GM12892 (cell line): ENCODE measurements at places on chromosomes 13 and 19.

DNA sequence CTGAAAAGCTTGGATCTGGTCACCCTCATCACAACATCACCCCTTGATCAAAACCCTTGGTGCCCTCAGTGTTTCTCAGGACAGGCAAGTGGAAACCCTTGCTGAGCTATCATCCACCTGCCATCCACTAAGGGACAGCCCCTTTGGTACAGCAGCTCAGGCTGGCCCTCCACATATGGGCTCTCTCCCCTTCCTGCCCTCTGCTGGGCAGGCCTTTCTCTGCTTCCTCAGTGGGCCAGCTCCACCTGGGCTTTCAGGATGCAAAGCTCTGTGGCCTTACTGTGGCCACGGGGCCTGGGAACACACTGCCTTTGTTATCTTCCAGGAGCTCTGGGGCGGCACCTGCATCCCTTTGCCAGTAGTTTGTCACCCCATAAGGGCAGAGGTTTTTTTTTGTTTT, 4.9 kb downstream of the SUGP1 start:
- no peak for DNase-seq

- no peak for DNase-seq
Measured at GRCh38 chr13:76663592-76664335, 222.4 kb downstream of the KCTD12 start.

DNA sequence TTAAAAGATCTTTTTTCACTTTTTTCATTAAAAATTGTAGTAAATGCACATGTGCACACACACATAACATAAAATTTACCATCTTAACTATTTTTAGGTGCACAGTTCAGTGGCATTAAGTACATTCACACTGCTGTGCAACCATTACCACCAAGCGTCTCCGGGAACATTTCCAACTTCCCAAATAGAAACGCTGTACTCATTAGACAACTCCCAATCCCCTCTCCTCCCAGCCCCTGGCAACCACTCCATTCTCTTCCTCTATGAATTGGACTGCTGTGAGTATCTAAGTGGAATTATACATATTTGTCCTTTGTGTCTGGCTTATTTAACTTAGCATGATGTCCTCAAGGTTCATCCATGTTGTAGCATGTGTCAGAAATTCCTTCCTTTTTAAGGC, 11.6 kb downstream of the GJB2 start:
- DNase-seq, result no peak

- DNase-seq, result no peak
Measured at GRCh38 chr13:52067237-52067636, 42.7 kb downstream of the UTP14C start.

GRCh38 chr13:99373436-99373835, 66.2 kb upstream of the GPR183 start:
- no peak for DNase-seq

DNA sequence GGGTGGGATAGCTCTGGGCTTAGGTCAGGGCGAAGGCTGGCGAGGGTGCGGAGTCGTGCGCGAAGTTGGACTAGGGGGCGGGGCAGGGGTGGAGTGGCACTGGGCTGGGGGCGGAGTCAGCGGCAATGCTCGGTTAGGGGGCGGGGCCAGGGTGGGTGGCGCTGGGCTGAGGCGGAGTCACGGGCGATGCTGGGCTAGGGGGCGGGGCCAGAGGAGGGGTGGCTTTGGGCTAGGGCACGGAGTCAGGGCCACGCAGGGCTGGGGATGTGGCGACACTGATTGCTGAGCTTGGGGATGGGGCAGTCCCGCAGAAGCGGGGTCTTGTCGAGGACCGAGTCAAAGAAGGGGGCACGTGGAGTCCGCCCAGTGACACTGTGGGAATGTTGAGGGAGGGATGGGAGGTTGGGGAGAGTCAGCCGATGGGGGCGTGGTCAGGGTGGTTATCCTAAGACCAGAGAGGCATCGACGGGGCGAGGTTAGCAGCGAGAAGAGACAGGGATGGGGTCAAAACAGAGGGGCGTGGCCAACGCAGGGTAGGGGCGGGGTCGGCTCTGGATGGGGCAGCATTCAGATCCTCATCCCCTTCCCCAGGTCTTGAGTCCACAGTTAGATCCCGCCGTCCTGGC, 8.7 kb downstream of the HOMER3 start:
- peak; percentile 89 for DNase-seq

DNA sequence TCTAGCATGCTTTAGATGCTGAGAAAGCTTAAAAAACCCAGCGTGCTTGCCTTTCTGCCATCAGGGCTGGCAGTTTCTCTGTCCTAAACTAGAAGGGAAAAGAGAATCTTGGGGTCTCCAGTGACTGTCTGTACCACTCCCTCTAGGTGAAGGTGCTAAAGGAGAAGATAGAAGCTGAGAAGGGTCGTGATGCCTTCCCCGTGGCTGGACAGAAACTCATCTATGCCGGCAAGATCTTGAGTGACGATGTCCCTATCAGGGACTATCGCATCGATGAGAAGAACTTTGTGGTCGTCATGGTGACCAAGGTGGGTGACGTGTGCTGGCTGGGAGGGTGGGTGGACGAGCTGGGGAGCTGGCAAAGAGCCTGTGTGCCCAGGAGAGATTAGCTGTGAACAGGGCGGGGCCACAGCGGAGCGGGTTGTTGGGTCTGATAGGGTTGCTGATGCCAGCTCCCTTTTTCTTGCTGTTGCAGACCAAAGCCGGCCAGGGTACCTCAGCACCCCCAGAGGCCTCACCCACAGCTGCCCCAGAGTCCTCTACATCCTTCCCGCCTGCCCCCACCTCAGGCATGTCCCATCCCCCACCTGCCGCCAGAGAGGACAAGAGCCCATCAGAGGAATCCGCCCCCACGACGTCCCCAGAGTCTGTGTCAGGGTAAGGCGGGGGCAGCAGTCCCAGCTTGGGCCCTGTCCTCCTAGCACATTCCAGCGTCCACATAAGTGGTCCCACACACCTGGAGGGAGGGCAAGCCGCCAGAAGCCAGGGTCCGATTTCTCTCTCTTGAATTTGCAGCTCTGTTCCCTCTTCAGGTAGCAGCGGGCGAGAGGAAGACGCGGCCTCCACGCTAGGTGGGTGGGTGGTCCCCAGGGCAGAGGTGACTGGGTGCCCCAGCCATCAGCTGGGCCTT, 2.3 kb downstream of the RAD23A start:
- no peak for DNase-seq

- DNase-seq, result no peak
Measured at GRCh38 chr13:101712026-101712348, 259.5 kb downstream of the ITGBL1 start.
